ENCODE measurements at places on chromosomes 11 and 22.

DNA sequence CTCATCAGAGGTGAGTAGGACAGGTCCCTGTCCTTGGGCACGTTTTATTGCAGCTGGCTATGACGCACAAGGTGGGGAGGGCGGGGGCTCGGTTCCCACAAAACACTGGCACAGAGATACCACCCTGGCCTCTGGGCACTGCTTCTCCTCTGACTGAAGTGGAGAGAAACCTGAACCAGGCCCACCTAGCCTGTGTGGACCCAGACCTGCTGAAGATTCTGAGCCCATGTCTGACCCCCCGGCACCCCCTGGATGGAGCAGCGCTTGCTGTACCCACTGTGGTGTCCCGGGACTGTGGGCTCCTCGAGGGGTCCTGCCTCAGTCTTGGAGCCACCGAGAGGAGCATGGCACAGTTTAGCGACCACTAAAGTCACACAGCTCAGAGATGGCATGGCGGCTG, 72.6 kb downstream of the PARVB start:
- no peak for DNase-seq

DNA sequence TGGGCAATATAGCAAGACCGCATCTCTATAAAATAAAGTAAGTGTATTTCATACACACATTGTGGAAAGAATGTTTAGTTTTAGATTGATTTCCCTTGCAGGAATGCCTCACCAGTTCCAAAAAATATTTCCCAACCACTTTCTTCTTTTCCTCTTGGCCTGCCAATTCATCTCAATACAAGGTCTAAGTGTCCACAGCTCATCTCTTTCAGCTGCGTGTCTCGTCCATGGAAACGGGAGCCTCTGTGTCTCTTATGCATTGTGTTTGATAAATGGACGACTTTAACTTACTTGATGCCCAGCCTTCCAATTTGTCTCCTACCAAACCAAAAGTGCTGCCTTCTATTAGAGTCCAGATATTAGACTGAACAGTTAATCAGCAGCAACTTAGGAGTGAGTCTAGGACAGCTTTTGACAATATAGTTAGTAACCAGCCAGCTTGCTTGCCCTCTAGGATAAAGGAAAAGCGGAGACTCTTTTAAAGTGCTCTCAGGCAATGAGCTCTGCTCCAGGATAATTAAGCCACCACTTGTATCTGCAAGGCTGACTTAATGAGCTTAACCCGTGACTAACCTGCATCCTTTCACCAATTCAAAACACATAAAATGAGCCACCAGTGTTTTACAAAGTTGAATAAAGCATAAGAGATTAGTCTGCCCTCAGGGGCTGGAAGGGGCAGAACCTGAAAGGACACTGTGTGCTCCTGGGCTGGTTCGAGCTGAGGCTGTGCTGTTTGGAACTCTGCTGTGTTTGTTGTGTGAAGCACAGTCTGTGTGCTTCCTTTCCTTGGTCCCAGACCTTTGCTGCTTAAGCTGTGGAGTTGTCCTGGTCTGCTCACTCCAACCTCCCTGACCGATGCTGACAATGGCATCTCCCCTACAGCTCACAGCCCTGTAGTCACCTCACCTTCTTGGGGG, 27.5 kb downstream of the FBXO7 start:
- no peak for DNase-seq

- DNase-seq = no peak
These were observed 16.1 kb downstream of the ACO2 start for GRCh38 chr22:41485033-41485432.

DNA sequence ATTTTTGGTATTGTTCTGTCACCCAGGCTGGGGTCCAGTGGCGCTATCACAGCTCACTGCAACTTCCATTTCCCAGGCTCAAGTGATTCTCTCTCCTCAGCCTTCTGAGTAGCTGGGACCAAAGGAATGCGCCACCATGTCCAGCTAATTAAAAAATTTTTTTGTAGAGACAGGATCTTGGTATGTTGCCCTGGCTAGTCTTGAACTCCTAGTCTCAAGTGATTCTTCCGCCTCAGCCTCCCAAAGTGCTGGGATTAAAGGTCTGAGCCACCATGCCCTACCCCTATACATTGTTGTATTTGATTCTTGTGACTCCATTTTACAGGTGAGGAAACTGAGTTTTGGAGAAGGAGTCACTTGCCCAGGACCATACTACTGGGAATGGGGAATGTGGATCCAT, 11.9 kb downstream of the KIAA1671 start:
- no peak for DNase-seq

GRCh38 chr11:132579634-132580327, 952.5 kb downstream of the OPCML start:
- DNase-seq = no peak

DNA sequence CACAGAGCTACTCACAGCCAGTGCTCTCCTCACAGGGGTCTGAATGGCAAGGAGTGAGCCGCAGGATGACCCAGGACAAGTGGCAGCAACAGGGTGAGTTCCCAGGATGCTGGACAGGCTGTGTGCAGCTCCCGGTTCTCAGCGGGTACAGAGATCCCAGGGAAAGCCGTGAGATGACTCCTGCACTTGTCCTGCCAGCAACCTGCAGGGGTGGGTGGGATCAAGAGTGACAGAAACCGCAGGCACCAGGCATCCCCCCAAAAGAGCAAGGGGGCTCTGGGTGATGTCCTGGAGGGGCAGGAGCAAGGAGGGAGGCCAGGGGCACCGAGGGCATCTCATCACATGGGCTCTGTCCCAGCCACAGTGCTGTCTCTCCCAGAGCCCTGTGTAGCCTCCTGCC, 15.9 kb upstream of the PRODH start:
- DNase-seq = no peak

- no peak for DNase-seq
These were observed 75.3 kb downstream of the C22orf31 start for GRCh38 chr22:28986366-28986765.

DNA sequence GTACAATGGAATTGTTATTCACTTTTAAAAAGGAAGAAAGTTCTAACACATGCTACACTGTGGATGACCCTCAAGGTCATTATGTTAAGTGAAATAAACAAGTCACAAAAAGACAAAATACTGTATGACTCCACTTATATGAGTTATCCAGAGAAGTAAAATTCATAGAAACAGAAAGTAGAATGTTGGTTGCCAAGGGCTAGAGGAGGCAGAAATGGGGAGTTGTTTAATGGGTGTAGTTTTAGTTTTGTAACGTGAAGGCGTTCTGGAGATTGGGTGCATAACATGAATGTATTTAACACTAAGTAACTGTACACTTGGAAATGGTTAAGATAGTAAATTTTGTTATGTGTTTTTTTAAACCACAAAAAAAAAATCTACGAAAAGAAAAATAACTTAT, 43.8 kb downstream of the CCDC81 start:
- no peak for DNase-seq

- DNase-seq = no peak
These were observed 10.4 kb upstream of the HIKESHI start for GRCh38 chr11:86291466-86292262.

GRCh38 chr22:21628386-21629254, 1.2 kb downstream of the YDJC start:
- no peak for DNase-seq

DNA sequence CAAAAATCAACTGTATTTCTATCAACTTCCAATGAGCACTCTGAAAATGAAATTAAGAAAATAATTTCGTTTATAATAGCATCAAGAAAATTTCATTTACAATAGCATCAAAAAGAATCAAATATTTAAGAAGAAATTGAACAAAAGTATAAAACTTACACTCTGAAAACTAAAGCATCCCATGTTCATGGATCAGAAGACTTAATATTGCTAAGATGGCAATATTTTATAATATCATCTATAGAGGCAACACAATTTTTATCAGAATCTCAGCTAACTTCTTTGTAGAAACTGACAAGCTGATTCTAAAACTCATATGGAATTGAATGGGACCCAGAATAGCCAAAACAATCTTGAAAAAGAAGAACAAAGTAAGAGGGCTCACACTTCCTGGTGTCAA, 19.9 kb downstream of the NUP160 start:
- DNase-seq = no peak

DNA sequence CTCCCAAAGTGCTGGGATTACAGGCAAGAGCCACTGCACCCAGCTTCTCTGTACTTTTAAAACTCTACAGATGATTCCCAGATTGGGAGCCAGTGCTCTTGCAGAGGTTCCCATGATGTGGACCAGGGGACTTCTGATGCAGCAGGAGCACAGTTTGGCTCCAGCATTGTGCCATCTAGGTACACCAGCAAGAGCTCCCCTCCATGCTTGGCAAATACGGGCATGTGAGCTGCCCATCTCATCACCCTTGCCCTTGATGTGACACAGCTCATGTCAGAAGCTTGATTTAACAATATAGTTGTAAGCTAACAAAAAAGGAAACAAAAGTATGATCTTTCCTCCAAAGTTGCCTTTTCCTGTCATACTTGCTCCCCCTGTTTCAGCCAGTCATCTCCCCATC, 28.7 kb downstream of the SNU13 start:
- DNase-seq = no peak

DNA sequence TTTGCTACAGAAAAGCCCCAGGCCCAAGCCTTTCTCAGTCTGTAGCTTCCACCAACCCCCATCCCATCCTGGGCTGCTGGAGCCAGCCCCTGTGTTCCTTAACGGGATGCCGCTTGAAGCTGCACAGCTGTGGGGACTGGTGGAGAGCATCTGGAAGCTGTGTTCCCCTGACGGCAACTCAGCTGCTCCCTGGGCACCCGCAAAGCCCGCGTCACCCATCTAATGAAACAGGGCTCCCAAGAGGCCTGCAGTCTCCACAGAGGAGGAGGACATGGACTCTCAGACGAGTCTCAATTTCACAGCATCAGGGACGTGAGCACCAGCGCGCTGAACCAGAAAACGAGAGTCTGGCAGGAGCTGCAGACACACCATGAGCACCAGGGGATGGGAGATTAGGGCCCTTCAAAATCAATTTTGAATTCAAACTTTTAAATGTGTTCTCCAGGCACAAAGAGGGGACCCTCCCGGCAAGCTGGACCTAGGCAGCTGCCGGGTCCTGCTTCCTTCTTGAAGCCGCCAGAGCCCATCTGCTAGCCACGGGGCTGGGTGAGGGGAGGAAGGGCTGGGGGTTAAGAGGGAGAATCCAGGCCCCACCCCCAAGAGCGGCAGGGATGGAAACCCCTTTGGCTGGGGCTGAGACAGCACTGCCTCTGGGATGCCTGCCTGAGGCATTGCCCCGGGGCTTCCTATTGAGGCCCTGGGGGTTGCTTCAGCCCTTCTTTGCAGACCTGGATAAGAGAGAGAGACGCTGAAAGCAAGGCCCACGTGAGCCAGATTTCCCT, 21.0 kb downstream of the LMO1 start:
- DNase-seq = no peak

DNA sequence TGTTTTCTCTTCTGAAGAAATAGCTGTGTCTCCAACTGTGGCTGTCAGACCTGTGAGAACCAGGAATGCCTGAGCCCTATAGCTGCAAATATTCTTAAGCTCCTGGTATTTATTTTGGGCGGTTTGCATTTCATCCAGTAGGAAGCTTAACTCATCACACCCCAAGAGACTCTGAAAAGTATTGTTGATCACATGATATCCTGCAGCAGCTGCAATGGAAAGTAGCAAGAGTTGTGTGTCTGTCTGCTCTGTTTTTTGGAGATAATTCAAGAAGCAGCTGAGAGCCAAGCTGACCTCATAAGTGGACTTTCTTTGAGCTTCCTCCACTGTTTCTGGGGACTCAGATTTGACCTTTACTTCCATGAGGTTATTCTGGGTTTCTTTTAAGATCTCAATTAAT, 36.4 kb upstream of the MRPL17 start:
- DNase-seq = no peak

GRCh38 chr11:82233201-82233600, 500.5 kb downstream of the FAM181B start:
- no peak for DNase-seq

DNA sequence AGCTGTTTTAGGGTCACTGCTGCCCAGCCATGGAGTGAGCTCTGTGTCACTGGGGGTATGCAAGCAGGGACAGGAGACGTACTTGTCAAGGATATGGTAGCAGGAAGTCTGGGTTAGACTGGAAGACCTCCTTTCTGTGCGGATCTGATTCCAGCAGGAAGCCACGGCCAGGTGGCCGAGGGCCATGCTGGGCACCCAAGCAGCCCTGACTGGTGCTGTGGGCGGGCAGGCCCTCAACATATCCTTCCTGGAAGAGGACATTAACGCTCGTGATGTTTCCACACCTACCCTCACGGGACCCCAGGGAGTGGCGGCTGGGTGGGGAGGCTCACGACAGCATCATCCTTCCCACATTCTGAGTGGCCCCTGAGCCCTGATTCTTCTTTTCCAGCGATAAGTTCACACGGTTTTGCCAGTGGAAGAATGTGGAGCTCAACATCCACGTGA, 8.7 kb upstream of the ANKRD13D start:
- DNase-seq = no peak

DNA sequence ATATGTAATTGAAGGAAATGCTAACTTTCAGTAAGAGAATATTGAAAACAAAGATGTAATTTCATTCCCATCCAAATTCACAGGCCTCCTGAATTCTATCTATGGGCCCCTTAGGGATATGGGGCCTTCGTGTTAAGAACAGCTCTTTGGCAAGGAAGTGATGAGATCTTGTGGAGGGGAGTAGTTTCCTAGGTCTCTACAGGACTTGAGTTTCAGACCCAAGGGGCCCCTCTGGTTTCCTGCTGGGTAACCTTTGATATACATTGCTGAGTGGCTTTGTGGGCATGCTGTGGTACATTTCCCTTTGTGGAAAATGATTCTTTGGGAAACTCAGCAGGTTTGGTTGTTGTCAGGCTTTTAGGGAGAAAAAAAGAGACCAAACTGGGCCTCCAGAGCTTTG, 6.2 kb downstream of the STIM1 start:
- no peak for DNase-seq

- DNase-seq = no peak
These were observed 88.3 kb downstream of the OSBP2 start for GRCh38 chr22:30783021-30783420.

DNA sequence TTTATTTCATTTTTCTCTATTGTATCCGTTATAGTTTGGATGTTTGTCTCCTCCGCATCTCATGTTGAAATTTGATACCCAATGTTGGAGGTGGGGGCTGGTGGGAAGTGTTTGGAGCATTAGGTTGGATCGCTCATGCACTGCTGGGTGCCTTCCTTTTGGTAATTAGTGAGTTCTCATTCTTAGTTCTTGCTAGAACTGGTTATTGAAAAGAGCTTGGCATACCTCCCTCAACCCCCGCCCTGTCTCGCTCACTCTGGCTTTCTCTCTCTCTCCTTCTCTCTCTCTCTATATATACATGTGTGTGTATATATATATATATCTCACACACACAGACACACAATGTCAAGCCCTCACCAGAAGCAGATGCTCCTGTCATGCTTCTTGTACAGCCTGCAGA, 978.7 kb downstream of the DLG2 start:
- DNase-seq = no peak

GRCh38 chr11:114134870-114135269, 75.4 kb downstream of the ZBTB16 start:
- no peak for DNase-seq

- DNase-seq = no peak
These were observed 243.5 kb upstream of the ARHGAP20 start for GRCh38 chr11:110955776-110956175.

GRCh38 chr11:33779849-33780528, 5.7 kb upstream of the FBXO3 start:
- no peak for DNase-seq

- DNase-seq = no peak
These were observed 119.9 kb downstream of the MIAT start for GRCh38 chr22:26777156-26777801.
